LHCN-M2 (cell line): ENCODE measurements at places on chromosomes 1 and 21. TPM values are rescaled to one million over a fixed set of nuclear protein-coding genes. Genes with fewer than 3 reads are reported as not detected.
A peak's percentile ranks its signal among the peaks of the same experiment; 100 is the strongest.

RNU1-2 gene
- total RNA-seq, result under 0.01 TPM in 1 of 2 replicates, not detected in the other

TNFSF4 gene
- total RNA-seq, result 23.9 and 26.1 TPM in 2 replicates

RAB25 gene
- not detected in 2 replicates for total RNA-seq

CRABP2 gene
- 1.5 and 2.2 TPM in 2 replicates for total RNA-seq

CRNN gene
- total RNA-seq, result not detected in 2 replicates

LAPTM5 gene
- 1.2 and 1.3 TPM in 2 replicates for total RNA-seq

MANEAL gene
- total RNA-seq, result 2.5 and 2.9 TPM in 2 replicates

GRCh38 chr1:960363-961131 lies at the start of gene KLHL17:
Gene KLHL17 (plus strand): TSS chr1:960584. CDS start chr1:960694, 110 bp downstream.
- peak; percentile 59 for DNase-seq

DNA sequence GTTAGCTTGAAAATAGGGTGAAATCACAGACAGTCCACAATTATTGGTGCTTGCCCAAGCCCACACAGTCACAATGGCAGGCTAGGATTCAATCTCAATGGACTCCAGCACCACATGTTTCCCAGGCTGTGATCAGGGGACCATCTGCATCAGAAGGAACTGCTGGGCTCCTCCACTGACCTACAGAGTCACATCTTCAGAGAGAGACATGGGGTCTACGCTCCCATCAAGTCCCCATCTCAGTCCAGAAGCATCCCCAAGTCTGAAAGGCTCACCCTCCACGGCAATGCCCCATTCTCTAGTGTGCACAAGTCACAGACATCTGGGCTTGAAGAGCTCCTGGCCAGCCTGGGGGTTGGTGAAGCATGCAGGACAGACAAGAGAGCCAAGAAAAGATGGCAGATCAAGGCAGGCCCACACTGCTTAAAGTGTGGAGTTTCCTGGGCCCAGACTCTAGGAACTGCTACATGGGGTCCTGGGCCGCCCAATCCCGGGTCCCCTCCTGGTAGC lies 262.5 kb downstream of the NPHP4 start:
- DNase-seq, result no peak

- no peak for DNase-seq
These were observed 161.8 kb downstream of the DPYD start for GRCh38 chr1:97759078-97759477.

DNA sequence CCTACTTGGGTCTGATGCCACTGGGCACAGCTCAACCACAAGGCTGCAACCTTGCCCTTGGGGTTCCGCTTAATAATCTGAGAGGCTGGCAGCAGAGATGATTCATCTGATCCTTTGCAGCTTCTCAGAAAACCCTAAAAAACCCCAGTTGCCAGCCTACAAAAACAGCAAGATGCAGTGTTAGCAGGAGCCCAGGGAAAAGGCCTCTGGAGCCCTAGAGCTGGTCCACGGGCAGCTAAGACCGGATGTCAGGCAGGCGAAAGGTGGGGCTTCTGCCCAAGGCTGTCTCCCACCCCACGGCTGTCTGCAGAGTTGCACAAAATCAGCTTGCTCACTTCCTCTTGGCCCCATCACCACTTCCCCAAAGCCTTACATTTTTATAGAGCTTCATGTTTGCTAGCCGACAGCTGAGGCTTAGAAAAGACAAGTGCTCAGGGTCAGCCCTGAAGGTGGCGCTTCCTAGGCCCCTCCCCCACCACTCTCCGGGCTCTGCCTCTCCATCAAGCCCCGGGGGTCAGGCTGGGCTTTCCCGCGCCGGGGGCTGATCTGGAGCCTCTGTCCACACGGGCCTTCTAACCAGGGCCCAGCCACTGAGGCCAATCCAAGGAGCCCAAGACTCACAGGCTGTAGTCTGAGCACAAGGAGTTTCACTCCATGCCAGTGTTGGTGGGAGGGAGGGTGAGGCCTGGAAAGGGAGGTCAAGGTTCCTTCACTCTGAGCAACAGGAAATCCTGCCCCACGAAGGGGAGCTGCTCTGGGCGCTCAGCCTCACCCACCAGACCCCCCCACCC lies 4.2 kb upstream of the ADORA3 start:
- DNase-seq, result peak; percentile 93

- DNase-seq, result peak; percentile 85
These were observed 24.9 kb upstream of the CTBS start for GRCh38 chr1:84598846-84599741.

DNA sequence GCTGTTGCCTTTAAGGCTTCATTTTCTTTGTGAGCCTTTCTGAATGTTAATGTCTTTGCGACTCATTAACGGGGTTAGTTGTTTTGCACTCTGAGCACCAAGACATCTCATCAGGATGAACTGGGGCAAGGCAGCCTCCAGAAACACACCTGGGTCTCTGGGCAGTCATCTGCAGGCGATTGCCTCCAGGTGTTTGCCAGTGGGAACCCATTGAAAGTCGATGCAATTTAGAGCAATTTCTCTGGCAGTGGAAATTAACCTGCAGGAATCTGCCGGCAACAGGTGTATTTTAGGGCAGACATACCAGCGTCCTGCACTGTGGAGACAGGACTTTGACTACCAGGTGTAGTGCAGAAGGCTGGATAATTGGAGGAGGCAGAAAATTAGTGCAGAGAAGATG lies 661.0 kb upstream of the PTBP2 start:
- no peak for DNase-seq

DNA sequence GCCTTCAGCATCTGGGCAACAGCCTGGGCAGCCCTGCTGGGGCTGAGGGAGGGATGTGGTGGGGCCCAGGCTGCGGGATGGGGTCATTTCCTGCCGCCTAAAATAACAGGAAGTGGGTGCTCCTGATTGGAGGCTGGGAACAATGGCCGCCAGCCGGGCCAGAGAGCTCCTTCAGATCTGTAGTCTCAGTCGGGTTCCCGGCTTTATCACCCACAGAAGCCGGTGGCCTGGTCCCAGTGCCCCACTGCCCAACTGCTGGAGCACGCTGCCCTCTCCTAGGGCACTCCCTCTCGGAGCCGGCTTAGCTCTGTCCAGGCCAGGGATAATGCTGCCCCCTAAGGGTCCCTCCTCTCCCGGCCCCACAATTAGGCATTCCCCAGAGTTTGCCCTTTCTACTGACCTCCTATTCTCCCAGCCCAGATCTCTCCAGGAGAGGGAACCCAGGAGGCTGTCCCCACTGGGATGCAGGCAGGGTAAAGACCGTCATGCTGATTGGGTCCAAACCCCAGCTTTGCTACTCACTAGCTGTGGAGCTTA lies 5.1 kb downstream of the MAP7D1 start:
- peak; percentile 73 for DNase-seq

GRCh38 chr1:21050031-21050430 lies 126.7 kb downstream of the EIF4G3 start:
- peak; percentile 41 for DNase-seq

GRCh38 chr1:244368279-244368678 lies 83.4 kb downstream of the ADSS2 start:
- no peak for DNase-seq

- DNase-seq, result no peak
These were observed 28.2 kb downstream of the UBE2U start for GRCh38 chr1:64231654-64232053.

DNA sequence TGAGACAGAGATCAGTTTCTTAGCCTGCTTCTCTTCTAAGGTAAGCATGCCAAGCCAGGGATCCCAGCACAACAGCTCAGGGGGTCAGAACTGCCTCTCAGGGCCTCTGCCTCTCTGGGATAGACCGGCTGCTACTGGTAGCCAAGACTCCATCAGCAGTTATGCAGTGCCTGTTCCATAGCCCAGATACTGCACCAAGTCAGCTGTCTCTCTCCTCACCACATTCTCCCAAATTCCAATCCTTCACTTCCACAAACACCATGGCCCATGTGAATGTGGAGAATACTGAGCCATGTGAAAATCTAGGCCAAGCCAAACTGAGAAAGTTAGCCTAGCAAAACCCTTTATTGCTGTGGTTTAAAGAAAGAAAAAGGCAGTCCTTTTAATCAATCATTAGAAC lies 37.5 kb downstream of the CDC42BPA start:
- DNase-seq, result no peak

DNA sequence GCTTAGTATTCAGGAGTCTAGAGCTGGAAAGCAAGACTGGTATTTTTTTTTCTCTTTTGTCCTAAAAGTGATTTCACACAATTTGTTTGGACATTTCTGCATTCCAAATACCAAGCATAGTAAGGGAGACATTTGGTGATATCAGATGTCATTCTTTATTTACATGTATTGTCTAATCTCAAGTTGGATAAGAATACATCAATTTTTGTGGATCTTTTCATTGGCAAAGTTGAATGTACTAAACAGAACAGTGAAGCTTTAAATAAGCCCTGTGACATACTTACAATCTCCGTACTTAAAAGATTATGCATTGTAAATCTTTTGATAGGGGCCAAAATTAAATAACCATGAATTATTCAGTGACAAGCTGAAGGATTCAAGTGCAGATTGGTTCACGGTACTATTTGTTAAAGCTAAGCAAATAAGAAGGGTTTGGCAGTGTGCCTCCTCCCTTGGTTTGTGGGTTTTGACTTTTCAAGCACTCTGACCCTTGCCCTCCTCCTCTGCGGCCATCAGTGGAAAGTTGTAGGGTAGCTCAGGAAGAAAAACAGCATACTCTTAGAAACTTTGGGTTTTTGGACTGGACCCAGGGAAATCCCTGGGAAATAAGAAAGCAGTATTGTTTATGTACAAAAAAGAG lies 663.7 kb downstream of the ADGRL2 start:
- peak; percentile 31 for DNase-seq

DNA sequence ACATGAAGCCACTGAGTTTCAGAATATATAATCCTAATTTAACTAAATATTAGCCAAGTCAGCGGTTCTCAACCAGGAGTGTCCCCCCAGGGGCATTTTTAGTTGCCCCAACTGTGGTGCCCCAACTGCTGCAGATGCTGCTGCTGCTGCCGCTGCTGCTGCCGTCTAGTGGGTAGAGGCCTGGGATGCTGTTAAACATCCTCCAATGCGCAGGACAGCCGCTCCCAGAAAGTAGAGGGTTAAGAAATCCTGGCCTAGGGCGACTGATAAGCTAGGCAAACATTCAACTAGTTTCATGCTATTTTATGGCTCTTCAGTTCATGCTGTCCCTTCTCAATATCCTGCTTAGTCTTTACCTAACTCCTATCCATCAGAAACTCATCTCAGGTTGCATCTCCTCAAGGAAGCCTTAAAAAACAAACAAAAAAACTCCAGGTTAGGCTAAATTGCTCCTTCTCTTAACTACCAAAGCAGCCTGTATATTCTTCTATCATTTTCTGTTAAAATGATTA lies 9.9 kb upstream of the DCAF6 start:
- no peak for DNase-seq

DNA sequence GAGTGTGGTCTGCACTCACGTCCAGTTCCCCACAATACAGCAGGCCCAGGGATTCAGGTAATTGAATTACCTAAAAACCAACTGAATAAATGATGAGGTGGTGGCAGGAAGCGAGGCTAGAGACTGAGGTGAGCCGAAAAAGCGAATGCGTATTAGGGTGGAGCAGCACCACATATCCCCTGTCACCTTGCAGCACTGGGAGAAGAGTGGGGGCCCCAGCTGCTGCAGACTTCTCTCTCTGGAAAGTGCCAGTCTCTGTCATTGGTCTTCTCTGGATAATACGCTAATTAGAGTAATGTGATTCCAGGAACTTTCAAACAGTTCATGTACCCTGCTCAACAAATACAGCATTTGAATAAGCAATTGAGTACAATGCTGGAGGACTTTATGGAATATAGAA lies 199.0 kb downstream of the RPS6KC1 start:
- no peak for DNase-seq

DNA sequence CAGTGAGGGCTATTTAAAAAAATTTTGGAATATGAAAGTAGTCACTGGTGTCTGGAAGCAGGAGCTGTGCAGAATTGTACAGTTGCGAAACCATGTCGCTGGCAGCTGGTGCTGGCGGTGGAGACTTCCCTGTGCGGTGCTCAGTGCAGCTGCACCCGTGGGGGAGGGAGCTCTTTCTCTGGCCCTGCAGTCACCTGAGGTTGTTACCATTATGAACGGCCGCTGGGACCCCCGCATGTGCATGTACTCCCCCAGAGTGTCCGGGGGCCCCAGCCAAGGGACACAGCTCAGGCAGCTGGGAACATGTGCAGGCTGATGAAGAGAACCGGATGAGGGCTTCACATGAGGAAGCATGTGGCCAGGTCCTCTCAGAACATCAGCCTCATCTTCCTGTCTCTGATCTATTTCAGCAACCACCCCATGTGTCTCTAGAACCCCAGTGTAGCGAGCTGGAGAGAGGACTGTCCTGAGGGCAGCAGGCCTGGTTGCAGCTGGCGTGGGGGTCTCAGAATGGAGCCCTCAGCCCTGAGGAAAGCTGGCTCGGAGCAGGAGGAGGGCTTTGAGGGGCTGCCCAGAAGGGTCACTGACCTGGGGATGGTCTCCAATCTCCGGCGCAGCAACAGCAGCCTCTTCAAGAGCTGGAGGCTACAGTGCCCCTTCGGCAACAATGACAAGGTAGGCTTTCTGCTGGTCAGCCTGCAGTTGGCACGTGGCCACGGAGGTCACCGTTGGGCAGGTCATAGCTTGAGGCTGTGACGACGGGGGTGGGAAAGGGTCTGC lies at the start of gene TRPM2:
Gene TRPM2, plus strand, starts transcription at position 431 of the 780 bp plus-strand sequence. Its CDS starts 80 bp downstream, at position 511.
- DNase-seq, result peak; percentile 13

DNA sequence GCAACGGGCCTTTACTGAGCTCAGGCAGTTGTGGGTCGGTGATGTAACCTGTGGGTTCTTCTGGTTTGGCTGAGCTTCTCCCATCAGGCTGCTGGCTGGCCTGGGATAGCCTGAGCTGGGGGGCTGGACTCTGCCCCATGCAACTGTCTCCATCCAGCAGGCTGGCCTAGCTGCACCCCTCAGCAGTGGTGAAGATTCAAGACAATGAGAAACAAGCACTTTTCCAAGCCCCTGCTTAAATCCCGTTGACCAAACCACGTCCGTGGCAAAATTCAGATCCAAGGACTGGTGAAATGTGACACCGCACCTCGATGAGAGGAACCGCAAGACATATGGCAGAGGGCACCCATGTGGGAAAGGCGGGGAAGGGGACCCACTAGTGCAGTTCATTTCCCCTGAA lies 25.6 kb downstream of the PRSS38 start:
- DNase-seq, result no peak

GRCh38 chr1:63321066-63321784 lies 1.1 kb upstream of the FOXD3 start:
- no peak for DNase-seq

DNA sequence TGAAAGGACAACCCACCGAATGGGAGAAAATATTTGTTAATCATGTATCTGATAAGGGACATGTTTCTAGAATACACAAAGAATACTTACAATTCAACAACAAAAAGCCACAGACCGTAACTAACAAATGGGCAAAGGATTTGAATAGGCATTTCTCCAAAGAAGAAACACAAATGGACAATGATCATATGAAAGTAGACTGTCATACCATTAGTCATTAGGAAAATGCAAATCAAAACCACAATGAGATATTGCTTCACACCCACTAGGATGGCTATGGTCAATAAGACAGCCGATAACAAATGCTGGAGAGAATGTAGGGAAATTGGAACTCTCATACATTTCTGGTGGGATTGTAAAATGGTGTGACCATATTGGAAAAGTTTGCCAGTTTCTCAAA lies 367.2 kb upstream of the SGIP1 start:
- peak; percentile 29 for DNase-seq

- DNase-seq, result peak; percentile 51
These were observed 50.2 kb downstream of the AZIN2 start for GRCh38 chr1:33131191-33131590.

DNA sequence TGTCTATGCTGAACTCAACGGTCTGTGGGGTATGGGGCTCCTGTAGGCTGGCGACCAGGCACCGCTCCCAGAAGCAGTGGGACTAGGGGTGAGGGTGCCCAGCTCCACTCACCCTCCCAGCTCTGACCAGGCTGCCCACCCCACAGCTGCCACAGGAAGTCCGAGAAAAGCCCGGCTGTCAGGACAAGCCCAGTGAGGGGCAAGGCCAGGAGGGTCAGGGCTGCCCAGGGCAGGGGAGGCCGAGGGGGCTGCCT lies 3.5 kb upstream of the TMEM52 start:
- DNase-seq, result no peak
